CD4-positive, alpha-beta T cell treated with Interleukin-6 for 4 hours (primary cell): ENCODE measurements at places on chromosomes 3 and 15.

GRCh38 chr15:78624651-78625590, 4.1 kb upstream of the CHRNA3 start:
- no peak for DNase-seq

GRCh38 chr3:15272426-15273196, 59.8 kb downstream of the SH3BP5 start:
- no peak for DNase-seq

- no peak for DNase-seq
These were observed 602.8 kb downstream of the FOXP1 start for GRCh38 chr3:70980646-70981170.

DNA sequence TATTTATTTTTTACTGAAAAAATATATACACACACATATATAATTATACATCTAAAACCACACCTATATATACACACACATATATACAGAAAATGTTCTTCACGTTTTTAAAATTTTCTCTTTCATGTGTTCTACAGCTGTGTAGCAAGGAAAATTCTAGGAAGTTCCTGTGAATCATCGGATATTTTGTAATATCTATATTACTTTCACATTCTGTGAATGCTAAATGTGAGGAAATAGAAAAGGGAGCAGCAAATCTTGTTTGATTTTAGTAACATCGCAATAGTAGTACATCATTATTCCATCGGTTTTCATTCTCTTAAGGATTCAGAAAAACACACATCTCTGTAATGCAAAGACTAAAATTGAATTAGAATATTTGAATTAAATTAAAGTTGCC, 836.8 kb upstream of the NECTIN3 start:
- DNase-seq: no peak

DNA sequence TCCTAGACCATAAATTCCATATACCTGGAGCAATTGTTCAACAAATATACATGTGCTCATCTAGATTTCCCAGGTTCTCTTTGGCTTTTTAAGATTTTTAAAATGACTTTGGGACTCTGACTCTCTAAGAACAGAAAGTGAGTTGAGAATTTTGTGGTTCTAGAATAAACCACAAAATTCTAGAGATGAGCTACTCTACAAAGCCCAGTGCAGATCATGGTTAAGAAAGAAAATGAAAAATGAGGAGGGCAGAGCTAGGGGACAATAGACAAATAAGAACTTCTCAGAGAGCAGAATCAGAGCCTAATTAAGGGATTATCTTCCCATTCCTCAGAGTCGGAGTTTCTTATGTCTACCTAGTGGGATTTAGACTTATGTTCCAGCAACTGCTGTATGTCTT, 694.7 kb downstream of the ZNF385D start:
- no peak for DNase-seq

DNA sequence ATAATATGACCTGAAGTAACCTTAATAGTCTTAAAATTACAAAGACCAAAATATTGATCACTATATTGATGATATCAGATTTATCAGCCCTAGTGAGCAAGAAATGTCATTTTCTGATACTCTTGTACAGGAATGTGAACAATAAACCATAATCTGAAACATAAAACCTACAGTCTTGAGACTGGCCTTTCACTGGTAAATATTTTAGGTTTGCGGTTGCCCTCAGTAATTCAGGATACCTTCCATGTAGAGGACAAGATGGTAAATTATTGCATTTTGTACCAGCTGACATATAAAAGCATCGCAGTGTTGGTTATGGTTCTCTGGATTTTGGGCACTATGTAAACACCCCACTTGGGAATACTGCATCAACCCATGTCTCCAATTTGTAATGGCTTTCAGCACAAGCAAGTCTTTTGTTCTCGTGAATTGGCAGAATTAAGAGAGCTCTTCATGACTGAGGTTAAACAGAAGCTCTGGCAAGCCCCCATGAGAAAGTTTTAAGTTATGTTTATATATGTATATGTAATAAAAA, 128.5 kb downstream of the LMLN start:
- no peak for DNase-seq

DNA sequence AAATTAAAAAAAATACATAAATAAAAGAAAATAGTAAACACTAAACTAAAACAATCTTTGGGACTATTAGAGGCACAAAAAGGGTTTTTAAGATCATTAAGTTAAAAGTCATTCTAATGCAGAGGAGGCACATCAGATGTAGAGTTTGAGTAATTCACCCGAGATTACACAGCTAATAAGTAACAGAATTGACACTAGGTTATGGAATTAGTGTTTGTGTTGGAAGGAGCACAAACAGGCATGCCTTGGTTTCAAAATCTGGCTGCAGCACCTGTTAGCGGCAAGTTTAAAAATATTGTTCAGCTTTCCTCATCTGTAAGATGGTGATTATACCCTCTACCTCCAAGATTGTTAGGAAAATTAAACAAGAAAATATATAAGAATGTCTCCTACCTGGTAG, 39.0 kb downstream of the RASA2 start:
- DNase-seq: no peak

DNA sequence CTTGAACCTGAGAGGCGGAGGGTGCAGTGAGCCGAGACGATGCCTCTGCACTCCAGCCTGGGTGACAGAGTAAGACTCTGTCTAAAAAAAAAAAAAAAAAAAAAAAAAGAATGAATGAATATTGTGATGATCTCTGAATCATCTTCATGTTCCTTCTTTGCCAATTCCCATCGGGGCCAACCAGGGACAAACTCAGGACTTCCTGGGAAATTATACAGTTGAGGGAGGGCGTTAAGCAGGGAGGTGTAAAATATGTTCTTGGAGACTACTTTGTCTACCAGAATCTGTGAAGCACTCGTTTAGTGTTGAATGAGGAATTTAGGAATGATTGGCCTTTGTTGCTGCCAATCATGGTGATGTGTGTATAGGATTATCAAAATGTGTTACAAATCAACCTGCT, 210.6 kb downstream of the PTPRG start:
- DNase-seq: no peak

GRCh38 chr3:114329823-114330222, 36.0 kb downstream of the TIGIT start:
- no peak for DNase-seq

GRCh38 chr15:31372635-31373091, 46.0 kb downstream of the KLF13 start:
- DNase-seq: no peak
